Activated CD4-positive, alpha-beta T cell treated with anti-CD3 and anti-CD28 coated beads, Interleukin-10, Interleukin-2, amounts not matched to agents 100 ng/mL and 50 ng/mL, durations not matched to agents 16 hours and 8 hours (primary cell): ENCODE measurements at places on chromosomes 3 and 15.
A peak's percentile ranks its signal among the peaks of the same experiment; 100 is the strongest.

DNA sequence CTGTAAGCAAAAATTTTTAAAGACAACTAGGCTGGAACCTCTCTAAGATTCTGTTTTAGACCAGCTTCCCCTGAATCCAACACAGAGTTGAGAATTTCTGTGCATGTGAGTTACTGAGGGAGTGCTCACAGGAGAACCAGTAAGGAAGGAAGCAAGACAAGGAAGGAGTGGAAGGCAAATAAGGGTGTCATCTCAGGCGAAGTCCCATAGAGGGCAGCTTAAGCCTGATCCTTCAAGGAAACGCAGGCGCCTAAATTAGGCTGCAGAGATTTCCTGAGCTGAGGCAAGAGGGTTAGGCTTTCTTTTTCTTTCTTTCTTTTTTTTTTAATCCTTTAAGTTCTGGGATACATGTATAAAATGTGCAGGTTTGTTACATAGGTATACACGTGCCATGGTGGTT is 36.2 kb upstream of the COL6A6 start:
- peak; percentile 7 for DNase-seq

DNA sequence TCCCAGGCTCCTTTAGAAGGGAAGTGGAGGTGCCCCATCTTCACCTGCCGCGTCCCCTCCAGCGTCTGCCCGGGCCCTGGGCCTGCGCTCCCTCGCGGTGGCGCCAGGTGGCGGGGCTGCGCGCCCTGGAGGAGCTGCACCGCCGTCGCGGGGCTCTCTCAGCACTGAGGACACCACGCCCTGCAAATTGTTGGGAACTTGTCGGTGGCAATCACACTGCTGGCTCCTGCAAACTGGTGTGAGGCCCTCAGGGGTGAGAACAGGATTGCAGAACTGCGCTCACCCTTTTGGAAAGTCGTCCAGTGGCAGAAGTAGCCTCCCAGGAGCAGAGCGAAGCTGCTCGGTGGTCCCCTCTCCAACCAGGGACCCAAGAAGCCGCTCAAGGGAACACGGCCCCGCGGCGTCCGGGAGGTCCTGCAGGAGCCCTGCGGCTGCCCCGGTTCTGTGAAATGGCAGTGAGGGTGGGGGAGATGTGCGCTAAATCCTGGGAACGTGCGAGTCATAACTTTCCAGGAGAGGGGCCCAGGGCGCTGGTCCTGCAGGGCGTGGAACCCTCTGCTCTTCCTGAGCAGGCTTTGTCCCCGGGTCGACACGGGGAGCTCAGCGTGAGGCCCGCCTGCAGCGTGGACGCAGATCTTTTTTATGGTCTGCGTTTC is 995 bp upstream of the LRRK1 start:
- DNase-seq = peak; percentile 82

DNA sequence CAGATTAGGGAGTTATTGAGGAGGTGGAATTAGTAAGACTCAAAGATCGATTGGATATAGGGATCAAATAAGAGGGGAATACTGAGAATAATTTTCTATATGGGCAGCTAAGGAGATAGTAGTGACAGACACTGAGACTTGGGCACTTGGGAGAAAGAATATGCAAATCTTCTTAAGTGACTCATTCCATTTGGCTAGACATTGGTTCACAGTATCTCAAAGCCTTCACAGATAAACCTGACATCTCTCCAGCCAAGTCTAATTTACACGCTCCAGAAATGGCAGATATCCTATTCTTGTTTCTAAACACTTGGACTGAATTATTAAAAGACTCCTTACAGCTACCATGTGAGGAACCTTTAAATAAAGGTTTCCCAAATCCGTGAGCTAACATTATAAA is 104.6 kb upstream of the ADAMTS9 start:
- no peak for DNase-seq

GRCh38 chr3:186935133-186935532 is 4.8 kb downstream of the ST6GAL1 start:
- no peak for DNase-seq

- no peak for DNase-seq
Observed at GRCh38 chr3:89364314-89364713, 256.9 kb downstream of the EPHA3 start.

DNA sequence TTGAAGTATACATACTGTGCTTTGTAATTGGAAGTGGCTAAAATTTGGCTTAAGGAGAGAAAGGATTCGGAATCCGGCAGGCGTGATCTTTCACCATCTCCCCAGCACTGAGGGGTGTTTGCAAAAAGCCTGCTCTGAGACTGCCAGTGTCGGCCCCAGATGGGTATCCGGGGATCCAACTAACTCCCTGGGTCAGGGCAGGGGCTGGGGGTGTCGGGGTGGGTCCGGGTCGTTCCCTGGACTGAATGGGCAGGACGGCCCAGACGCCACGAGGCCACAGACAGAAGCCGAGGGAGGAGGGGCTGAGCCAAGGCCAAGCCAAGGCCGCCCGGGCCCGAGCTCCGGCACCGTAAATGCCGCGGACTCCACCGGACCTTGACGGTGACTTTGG is 349 bp downstream of the PPIB start:
- DNase-seq = no peak

- DNase-seq = no peak
Observed at GRCh38 chr15:37077623-37078351, 22.6 kb downstream of the MEIS2 start.

- no peak for DNase-seq
Observed at GRCh38 chr3:58991623-58992022, 58.2 kb downstream of the CFAP20DC start.

DNA sequence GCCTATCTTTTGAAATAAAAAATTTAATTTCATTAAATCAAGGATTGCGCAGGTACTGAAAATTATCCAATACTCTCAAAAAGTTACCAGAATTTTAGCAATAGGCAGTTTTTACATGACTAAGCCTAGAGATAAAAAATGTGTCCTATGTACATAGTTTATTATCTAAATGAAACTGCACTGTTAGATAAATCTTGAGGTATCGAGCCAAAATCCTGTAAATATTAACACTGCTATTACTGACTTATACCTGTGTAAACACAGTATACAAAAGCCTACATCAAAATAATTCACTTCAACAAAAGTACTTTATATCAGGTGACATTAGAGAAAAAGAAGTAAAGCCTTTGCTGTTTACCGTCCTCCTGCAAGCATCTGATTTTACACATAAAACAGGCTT is 60.7 kb downstream of the TASOR start:
- DNase-seq = no peak

GRCh38 chr15:90872486-90873184 is 4.2 kb downstream of the FURIN start:
- DNase-seq = peak; percentile 88

GRCh38 chr3:195931582-195932273 is 23.4 kb upstream of the TNK2 start:
- DNase-seq = no peak

GRCh38 chr3:111534701-111535100 is 7.3 kb upstream of the CD96 start:
- DNase-seq = no peak

- DNase-seq = peak; percentile 85
Observed at GRCh38 chr3:158443632-158444031, 127.4 kb upstream of the MLF1 start.

DNA sequence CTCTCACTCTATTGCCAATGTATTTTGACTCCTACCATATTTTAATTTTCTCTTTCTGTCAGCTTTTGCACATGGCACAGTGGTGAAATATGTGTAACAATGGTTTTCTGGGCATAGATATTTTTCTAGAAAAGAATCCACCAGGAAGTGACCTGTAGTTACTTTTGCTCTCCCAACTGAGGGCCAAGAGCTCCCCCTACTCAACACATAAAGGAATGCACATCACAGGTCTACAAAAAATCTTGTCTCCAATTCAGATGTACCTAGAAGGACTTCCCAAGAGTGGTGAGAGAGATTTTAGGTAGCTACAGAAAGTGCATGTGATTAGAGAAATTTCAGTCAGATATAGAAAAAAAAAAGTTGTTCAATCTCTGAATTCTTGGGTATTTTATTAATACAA is 15.6 kb downstream of the CPA3 start:
- peak; percentile 6 for DNase-seq

DNA sequence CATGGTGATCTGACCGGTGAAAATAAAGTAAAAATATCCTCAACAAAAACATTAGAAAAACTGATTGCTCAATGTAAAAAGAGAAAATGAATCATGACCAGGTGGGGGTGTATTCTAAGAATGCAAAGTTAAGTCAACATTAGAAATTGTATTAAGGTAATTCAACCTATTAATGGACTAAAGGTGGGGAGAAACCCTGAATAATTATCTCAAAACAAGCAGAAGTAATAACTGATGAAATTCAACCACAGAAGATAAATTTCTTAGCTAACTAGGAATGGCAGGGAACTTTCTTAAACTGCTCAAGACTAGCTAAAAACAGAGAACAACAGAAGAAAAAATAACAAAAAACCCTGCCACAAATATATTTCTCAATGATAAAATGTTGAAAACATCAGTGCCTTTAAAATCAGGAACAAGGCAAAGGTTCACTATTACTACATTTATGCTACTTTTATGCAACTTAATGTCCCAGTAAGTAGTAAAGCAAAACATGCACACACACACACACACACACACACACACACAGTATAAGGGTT is 204.4 kb upstream of the THBS1 start:
- DNase-seq = no peak

GRCh38 chr3:146883288-146883687 is 278.1 kb upstream of the PLSCR5 start:
- no peak for DNase-seq

GRCh38 chr3:123751433-123751832 is 132.7 kb downstream of the MYLK start:
- DNase-seq = no peak

DNA sequence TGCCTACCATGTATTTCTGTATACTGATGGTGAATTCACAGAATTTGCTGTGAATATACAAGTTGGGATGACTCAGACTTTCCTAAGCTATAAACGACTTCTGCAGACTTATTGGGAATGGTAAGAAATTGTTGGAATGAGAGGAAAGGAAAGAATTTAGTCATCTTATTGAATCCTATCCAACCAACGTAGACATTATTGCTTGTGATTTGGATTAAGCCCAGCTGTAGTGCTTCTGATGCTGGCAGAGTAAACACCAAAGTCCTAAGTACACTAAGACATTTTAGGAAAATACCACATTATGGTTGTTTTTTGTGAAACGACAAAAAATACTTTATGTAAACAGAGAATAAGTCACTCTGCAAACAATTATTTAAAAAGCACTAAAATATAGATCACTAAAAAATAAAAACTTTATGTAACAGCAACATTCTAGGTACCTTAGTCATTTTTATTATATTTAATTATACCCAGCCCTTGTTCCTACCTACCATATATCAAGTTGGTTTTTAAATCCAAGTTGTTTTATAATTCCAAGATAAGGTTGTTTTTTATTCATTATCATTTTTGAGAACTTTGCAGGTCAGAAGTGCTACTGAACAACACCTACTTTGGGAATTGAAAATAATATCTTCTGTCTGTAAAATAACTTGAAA is 99.2 kb upstream of the MLF1 start:
- no peak for DNase-seq

DNA sequence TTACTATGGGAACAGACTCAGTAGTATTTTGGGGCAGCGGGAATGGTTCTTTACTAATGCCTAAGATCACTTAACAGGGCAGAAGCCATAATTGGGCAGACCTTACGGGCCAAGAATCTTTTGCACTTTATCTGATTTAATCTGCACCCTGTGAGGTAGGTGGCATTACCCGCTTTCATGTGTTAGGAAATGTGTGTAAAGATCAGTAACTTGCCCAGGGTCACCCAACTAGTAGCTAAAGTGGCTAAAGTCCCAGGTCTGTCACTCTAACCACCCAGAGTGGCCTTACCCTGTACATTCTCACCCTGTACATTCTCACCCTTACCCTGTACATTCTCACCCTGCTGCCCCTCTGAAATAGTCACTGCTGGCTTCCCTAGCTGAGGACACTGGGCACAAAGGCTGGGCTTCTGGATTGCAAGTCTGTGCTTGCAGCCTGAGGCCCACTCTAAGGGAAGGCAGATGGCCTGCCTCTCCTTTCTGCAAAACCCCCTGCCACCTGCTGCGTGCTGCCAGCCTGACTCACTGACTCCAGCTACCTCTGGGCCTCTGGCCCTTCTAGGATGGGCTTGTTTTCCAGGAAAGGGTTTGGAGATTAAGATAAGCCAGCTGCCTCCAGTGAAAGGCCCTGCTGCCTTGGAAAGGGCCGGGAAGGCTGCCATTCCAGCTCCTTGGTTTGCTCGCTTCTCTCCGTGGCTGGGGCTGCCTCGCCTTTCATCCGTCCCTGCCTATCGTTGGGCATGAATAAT is 37.5 kb upstream of the MYZAP start:
- DNase-seq = no peak

- DNase-seq = peak; percentile 61
Observed at GRCh38 chr3:155753038-155753639, 8.3 kb upstream of the PLCH1 start.

DNA sequence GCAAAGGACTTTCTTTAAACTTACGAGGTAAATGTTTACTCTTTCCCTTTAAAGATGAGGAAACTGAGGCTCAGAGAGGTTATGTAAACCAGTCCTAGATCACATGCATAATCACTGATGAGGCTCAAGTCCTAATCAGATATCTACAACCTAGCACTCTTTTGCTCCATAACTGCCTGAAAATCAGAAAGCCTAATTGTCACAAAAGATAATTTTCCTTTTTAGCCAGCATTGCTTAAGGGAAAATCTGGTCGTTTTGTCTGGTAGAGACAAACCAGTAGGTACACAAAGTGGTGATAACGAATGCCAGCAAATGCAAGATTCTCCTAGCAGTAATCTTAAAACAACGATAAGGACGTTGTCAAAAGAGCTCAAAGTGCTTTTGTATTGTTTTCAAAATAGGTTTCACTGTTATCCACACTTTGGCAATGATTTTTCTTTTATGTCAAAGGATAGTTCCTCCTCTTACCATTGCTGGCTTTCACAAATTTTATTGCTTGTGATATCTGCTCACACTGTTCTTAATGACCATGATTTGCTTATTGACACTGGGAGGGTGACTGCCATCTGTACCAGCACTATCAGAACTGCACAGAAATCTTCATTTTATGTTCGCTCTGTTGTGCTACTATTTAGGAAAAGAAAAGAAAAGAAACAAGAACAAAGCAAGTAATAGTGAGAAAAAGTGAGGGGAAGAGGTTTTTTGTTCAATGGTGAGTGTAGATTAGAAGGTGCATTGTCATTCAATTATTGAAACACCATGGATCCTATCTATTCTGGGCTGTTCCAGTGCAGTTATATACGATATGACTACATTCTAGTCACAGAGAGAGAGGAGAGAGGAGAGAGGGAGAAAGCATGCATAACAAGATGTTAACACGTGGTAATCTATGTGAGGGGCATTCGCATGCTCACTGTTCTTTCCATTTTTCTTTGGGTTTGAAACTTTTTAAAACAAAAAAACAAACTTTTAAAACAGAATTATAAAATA is 13.7 kb downstream of the IQCH start:
- no peak for DNase-seq

GRCh38 chr15:95948411-95948810 is 382.1 kb upstream of the NR2F2 start:
- no peak for DNase-seq

- no peak for DNase-seq
Observed at GRCh38 chr3:123804676-123805075, 79.5 kb downstream of the MYLK start.

- DNase-seq = no peak
Observed at GRCh38 chr15:101391981-101392640, 97.1 kb upstream of the SNRPA1 start.
